ENCODE measurements at places on chromosomes 12 and 14.

DNA sequence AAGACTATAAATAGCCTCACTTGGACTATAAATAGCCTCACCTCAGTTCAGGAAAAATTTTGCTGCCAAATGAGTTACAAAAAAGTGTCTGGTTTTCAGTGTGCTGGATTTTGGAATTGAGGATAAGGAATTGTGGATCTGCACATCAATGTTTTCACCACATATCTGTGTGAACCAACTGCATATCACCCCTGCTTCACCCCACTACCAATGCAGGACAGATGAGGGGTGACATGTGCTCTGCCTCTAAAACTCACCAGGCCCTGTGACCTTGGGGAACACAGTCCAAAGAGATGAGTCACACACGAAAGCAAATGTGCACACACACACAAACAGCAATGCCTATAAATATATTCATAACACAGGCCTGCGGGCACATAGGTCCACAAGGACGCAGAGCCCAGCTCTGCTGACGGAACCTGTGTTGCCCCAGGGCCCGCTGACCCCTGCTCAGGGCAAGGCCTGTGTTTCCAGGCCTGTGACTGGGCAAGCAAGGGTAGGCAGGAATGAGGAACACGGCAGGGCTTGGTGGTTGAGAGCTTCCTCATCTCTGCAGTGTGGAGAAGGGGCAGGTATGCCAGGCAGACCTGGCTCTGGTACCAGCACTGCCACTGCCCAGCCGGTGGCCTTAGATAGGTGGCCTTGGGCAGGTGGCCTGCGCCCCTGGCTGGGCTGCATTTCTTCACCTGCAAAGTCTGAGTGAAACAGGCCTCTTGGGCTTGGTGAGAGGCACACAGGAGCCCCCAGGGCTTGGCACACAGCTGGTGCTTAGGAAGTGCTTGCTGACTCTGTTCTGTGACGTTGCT is 82.4 kb downstream of the ARL6IP4 start:
- no peak for DNase-seq

- no peak for DNase-seq
Observed at GRCh38 chr12:122942637-122943036, 23.6 kb downstream of the ABCB9 start.

DNA sequence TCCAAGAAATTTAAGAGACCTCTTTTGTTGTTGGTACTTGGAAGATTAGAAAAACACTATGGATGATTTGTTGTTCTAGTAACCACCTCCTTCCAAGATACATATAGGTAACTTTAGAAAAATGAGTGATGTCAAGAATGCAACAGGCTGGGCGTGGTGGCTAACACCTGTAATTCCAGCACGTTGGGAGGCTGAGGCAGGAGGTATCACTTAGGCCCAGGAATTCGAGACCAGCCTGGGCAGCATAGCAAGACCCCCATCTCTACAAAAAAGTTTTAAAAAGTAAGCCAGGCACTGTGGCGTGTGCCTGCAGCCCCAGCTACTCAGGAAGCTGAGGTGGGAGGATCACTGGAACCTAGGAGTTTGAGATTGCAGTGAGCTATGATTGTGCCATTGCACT is 97.8 kb downstream of the PCNX1 start:
- no peak for DNase-seq

- DNase-seq: no peak
Observed at GRCh38 chr12:121788176-121788818, 5.2 kb downstream of the RHOF start.

DNA sequence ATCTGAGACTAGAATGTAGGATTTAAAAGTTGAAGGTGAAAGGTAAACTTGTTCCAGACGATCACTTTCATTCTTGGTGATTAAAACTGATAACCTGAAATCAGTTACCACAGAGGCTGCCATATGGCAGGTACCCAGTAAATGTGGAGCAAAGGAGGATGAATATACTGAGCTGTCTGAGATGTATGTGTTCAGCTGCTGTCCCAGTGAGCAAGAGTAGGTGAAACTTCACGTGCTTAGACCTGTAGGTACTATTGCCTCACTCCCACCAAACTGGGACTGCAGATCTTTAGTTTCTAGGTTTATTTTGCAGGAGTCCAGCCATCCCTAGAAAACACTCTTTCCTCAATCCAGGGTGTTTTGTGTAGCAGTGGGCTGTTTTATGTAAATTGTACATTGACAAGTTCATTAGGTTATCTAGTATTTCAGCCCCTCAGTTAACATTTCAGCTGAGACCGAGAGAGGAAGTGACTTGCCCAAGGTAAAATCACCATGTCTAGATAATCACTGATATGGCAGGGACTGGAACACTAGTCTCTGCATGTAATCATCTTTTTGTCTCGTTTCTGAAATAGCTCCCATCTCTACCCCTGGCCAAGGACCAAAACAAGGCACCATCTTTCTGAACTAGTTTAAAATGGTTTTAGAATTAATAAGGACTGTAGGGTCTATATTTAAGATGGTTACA is 62.7 kb downstream of the ATG14 start:
- no peak for DNase-seq

DNA sequence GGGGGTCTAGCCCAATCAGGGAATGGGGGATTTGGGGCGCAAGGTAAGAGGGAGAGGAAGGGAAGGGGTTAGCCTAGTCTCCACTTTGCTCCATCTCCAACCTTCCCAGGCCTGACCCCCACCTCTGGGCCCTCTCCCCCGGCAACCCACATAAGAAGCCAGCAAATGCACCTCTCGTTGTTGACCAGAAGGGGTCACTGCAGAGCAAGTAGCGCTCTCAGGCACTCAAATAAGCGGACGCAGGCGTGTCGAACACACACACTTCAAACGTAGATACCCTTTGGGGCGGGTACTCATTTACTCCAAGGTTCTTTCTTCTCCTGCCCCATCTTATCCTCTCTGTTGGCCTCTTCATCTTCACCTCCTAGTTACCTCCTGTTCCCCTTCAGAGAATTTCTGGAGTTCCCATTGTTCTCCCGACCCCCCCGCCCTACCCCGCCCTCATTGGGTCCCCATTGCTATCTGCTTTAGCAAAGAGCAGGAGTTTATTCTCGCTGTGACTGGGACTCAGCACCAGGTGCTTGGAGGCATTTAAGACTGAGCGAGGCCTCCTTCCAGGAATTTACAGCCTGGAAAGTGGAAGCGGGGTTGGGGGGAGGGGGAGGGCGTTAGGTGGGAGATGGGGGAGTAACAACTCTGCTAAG is 1.5 kb upstream of the SRRM4 start:
- DNase-seq: peak; percentile 42

- peak; percentile 85 for DNase-seq
Observed at GRCh38 chr12:124517260-124518050, 50.0 kb downstream of the NCOR2 start.

DNA sequence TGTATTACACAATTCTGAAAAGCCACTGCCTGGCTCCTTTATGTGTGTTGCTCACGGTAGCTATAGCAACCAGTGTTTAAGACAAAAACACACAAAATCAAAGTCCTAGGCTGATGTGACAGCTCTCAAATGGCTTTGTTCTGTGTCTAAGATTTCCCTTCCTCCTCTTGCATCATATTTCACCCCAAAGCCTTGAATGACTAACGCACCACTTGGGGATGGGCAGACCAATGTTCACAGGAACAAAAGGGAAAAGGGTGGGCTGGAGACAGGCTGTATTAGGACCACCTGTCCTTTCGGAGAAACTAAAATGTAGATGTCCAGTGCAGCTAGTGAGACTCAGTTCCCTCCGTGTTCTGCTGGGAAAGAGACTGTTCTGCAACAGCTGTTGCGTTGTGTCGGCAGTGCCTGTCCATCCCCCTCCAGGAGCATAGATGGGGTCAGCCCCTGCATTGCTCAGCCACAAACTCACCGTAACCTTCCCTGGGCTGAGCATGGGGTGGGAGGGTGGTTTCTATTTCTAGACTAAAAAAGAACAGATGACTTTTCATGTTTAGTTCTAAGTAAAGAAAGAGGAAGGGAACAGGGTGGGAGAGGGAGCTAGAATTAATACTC is 26.8 kb upstream of the DAAM1 start:
- no peak for DNase-seq

DNA sequence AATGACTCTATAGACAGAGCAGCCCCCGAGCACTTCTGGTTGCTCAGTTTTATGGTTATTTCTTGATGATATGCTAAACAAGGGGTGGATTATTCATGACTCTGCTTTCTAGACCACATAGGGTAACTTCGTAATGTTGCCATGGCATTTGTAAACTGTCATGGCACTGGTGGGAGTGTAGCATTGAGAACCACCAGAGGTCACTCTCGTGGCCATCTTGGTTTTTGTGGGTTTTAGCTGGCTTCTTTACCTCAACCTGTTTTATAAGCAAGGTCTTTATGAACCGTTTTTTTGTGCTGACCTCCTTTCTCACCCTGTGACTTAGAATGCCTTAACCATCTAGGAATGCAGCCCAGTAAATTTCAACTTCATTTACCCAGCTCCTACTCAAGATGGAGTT is 1036.2 kb upstream of the FLRT2 start:
- no peak for DNase-seq

GRCh38 chr12:128269181-128269591 is 2.2 kb downstream of the TMEM132C start:
- DNase-seq: no peak

- no peak for DNase-seq
Observed at GRCh38 chr12:109250523-109250922, 58.6 kb downstream of the FOXN4 start.

GRCh38 chr12:90229407-90230170 is 521.0 kb upstream of the ATP2B1 start:
- DNase-seq: no peak

- DNase-seq: no peak
Observed at GRCh38 chr14:101018561-101019290, 115.2 kb upstream of the RTL1 start.
